ENCODE measurements at places on chromosomes 6 and 20. TPM values are rescaled to one million over a fixed set of nuclear protein-coding genes. Genes with fewer than 3 reads are reported as not detected.

Gene KIAA1586
- total RNA-seq = 18.5 TPM

Gene TREM1
- total RNA-seq = 0.66 TPM

Gene EEF1A2
- 0.33 TPM for total RNA-seq

Gene NHSL1
- 1.8 TPM for total RNA-seq

Gene GHRH
- total RNA-seq = not detected

Gene ANKRD6
- total RNA-seq = 2.0 TPM

Gene ZNF133
- 28.6 TPM for total RNA-seq

Gene NKX2-4
- total RNA-seq = not detected

Gene HLA-DRB1
- total RNA-seq = not detected

Measured in uterine smooth muscle cell (primary cell).